Activated CD4-positive, alpha-beta T cell treated with anti-CD3 and anti-CD28 coated beads, Interleukin-10, Interleukin-2, amounts not matched to agents 100 ng/mL and 50 ng/mL, durations not matched to agents 16 hours and 8 hours (primary cell): ENCODE measurements at places on chromosomes 6 and 20.

DNA sequence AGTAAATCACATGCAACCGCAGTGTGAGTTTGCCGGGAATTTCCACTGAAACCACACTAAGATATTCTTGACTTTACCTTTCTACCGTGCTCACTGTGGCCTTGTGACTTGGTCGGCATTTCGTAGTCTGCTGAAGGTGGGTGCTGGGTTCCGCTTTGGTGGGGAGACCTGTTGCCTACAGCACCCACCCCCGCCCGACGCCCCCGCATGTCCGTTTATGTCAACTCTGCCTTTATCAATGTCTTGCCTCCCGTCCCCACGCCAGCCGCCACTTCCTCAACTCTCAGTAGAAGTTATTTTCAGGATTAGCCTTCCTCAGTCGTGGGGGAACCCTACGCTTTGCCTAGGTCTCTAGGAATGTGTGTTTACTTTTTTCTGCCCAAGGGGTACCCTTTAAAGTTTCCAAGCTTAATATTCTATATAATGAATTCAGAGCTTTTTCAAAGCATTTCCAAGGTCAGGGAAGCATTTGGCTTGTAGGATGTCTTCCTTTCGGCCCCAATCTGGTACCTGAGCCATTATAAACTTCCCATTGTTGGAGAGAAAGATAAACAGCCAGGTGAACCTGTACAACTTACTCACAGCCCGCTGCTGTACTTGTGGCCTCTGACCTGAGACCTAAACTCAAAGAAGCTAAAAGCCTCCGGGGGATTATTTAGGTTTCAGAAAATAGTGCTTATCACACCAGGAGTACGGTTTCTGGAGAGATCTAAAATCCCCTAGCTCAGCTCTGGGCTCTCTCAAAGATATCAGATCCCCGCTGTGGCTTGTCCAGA lies 54.2 kb downstream of the TBC1D7 start:
- peak; percentile 70 for DNase-seq

GRCh38 chr6:42012501-42013133 lies 37.7 kb upstream of the TAF8 start:
- no peak for DNase-seq

- DNase-seq, result no peak
These were observed 44.6 kb upstream of the CD93 start for GRCh38 chr20:23130622-23131140.

- peak; percentile 22 for DNase-seq
These were observed 315.4 kb upstream of the JARID2 start for GRCh38 chr6:14930366-14930989.

DNA sequence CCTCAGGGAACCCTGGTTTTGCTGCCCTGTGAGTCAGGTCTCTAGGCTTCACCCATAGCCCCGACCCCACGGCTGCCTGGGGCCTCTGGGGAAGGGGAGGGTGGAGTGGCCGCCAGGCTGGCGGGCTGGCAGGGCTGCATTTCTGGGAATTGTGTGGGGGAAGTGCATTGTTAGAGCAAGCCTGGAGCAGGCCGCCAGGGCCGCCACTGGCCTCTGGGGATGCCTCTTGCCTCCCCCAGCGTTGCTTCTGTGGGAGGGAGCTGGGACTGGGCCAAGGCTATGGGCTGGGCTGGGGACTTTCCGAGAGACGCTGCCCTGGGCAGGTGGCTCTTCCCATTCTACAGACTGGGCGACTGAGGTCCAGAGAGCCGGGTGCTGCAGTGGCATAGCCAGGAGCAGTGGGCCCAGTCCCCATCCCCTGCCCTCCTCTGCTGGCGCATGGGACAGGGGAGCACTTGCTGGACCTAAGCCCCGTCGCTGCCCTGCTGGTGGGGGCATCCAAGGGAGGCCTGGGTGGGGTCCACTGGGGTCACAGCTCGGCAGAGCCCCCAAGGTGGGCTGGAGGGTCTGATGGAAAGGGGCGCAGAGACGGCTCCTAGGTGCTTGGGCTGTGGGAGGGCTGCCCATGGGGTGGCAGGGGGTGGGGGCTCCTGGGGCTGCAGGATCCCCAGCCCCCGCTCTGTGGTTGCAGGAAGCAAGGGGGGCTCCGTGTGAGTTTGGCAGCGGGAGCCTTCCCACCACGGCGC lies 6.6 kb upstream of the SOX18 start:
- no peak for DNase-seq

DNA sequence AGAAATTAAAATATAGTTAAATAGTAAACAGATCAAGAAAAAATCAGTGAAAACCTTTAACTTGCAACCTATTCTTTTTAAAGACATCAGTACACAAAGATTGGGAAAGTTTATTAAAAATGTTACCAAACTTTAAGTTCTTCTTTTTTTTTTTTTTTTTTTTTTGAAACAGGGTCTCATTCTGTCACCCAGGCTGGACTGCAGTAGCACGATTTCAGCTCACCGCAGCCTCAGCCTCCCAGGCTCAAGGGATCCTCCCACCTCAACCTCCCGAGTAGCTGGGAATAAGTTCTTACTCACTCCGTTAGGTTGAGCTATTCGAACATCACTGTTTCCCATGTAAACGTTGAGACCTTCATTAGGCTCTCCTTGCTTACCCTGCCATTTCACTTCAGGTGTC lies 5.6 kb downstream of the MAP3K5 start:
- DNase-seq, result no peak

DNA sequence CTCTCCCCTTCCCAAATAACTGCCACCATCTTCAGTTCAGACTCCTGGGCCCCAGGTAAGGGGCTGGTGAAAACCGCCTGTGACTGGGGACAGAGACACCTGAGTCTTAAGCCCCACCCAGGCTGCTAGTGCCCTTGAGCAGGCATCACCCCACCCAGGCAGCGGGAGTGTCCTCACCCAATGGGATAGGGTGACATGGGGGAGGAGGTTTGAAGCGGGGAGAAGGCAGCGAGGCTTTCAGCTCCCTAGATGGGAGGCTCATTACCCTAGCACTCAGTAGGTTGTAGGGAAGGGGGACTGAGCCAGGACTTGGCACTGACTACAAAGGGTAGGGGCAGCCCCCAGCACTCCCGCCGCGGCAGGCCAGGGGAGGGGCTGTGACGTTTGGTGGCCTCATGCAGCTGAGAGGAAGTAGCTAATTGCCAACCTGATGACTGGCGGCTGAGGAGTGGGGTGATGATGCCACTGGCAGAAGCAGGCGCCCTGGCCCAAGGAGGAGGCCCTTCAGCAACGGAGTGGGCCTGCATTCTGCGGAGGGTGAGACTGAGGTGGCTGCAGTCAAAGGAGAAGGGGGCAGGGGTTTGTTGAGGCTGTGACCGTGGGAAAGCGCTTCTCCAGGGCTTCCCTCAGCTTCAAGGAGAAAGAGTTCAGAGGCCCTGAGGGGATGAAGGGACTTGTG lies 126.9 kb downstream of the MRPL14 start:
- peak; percentile 73 for DNase-seq

GRCh38 chr6:111871725-111872400 lies 1.4 kb downstream of the FYN start:
- no peak for DNase-seq

DNA sequence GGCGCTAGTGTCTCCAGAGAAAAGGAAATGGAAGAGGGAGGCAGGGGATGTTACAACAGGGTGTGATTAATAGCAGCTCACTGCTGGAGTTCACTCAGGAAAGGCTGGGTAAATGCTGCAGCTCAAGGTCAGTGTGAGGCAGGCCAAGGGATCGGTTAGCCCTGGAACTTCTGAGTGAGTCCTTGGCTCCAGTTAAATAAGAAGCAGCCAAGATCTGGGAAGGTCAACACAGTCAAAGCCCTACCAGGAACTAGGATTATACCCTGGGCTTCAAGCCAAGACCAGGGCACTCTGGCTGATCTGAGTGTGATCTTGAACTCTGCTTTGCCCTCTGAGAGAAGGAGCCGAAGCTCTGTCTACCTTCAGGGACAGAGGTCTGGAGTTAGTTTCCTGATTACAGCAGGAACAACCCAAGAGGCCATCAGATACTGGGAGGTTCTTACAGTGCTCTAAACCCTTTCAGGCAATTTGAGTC lies 44.3 kb downstream of the TPD52L1 start:
- no peak for DNase-seq

GRCh38 chr6:162488444-162488843 lies 239.1 kb downstream of the PRKN start:
- DNase-seq, result no peak

GRCh38 chr20:59825944-59826759 lies 107.3 kb downstream of the SYCP2 start:
- DNase-seq, result no peak

DNA sequence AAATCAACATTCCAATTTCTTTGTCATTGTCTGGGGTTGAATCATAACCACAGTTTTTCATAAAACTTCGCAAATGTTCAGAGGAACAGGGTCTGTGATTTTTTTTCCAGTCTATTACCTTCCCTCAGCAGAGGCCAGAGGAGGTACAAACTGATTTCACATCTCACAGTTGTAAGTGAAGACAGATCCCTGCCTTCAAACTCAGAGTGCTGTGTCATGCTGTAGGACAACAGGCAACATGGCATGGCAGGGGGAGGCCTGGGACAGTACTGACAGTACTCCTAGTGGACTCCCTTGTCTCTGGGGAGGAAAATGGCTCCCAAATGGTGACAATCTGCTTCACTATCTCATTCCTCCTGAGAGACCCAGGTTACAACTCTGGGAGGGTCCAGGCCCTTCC lies 308.6 kb downstream of the CDC5L start:
- DNase-seq, result no peak

DNA sequence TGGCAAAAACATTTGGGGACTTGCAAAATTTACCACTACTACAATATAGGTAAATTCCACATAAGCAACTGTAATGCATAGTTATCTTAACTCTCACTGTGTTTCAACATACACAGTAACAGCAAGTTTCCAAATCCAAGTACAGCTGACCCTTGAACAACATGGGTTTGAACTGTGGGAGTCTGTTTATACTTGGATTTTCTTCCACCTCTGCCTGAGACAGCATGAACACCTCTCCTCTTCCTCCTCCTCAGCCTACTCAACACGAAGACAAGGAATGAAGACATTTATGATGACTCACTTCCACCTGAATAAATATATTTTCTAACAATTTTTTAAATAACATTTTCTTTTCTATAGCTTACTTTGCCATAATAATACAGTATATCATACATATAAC lies 25.6 kb downstream of the MAN1A1 start:
- DNase-seq, result no peak

GRCh38 chr6:136962661-136963060 lies 40.6 kb downstream of the SLC35D3 start:
- DNase-seq, result no peak

- no peak for DNase-seq
These were observed 2.2 kb downstream of the ASIP start for GRCh38 chr20:34243377-34243776.

DNA sequence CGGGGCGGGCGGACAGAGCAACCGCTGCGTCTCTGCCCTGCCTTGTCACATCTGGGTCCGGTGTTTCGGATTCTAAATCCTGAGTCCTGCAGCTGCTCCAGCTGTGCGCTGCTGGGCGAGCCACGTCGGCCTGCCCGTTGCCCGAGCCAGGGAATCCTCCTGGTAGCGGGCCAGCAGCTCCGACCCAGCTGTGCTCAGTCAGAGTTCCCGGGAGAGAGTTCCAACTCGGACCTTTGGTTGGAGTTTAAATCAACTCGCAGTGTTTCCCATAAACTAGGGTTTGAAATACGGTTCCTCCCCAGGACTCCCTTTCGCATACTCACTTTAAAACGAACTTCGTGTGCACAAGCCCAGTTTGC lies 315 bp upstream of the PDE10A start:
- DNase-seq, result no peak

DNA sequence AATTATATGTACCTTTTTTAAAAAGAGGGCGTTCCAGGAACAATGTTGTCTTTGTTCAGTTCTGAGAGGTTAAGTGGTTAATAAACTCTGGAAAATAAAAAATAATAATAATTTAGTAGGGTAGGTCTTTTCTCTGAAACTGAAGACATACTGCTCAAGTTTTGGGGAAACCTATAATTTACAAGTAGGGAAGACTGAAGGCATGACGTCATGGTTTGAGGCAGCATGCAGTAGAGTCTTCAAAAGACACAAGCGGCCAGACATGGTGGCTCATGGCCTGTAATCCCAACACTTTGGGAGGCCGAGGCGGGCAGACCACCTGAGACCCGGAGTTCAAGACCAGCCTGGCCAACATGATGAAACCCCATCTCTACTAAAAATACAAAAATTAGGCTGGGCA lies 14.0 kb downstream of the STAU1 start:
- DNase-seq, result no peak

- no peak for DNase-seq
These were observed 50.2 kb downstream of the VAPB start for GRCh38 chr20:58438970-58439808.

DNA sequence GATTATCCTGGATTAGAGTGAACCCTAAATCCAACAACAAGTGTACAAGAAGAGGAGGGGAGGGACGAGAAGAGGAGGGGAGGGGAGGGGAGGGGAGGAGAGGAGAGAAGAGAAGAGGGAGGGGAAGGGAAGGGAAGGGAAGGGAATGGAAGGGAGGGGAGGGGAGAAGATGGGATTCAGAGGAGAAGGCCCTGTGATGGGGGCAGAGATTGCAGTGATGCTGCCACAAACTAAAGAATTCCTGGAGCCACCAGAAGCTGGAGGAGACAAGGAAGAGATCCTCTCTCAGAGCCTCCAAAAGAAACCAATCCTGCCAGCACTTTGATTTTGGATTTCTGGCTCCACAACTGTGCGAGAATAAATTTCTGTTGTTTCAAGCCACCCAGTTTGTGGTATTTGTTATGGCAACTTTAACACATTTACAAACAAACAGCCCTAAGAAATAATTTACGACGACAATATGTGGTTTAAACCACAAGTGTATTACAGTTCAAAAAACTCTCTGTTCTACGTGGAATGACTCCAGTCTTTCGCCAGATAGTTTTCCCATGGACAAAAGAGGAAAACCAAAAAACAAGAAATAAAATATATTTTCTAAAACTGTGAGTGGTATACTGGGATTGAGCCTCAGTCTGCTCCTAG lies 235.4 kb downstream of the HDGFL1 start:
- DNase-seq, result no peak

GRCh38 chr6:148848915-148849314 lies 102.1 kb downstream of the UST start:
- DNase-seq, result no peak

GRCh38 chr20:38392356-38392755 lies 42.8 kb downstream of the SNHG17 start:
- no peak for DNase-seq

DNA sequence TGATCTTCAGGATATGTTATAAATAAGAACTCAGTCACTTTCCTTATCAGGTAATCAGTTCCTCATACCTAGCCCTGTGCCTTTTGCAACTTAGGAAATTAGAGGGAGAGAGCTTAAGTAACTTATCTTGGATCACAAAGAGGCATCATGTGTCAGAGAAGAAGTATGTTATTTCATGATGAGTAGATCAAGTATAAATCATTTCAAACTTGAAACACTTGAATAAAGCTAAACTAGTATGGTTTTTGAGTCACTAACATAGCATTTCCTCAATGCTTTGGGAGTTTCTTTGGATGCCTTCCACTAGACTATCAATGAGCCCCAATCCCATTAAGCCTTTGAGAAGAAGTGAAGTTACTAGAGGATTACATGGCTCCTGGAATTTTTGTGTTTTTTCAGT lies 102.6 kb upstream of the TNFAIP3 start:
- DNase-seq, result no peak
